ENCODE measurements at places on chromosomes 3 and 15.

- H3K4me3 ChIP-seq, result no peak overlapping the region
- no peaks in the 10 kb centered on the region for H3K27me3 ChIP-seq
- no peak overlapping the region for H3K27ac ChIP-seq
- no peaks in the 10 kb centered on the region for H3K36me3 ChIP-seq
Measured at GRCh38 chr3:184685646-184686045, 26.2 kb downstream of the MAGEF1 start.

DNA sequence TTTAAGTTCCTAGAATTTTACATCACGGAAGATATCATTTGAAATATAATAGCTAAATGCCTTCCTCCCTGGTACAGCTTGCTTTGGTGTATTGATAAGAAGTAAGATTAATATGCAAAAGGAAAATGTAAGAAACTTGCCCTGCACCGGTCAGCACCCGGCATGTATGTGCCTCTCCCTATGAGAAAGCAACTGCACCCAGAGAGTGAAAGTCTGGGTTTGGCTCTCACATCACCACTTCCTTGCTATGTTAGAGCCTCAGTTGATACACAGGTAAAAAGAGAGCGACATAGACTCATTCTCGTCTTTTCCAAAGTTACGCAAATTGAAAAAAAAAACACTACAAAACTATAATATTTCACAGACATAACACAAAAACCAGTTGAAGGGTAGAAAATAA, 96.7 kb downstream of the FOXP1 start:
- no peak for DNase-seq
- no peaks in the 10 kb centered on the region for H3K36me3 ChIP-seq
- H3K27ac ChIP-seq, result no peak overlapping the region
- H3K4me1 ChIP-seq, result no peaks in the 10 kb centered on the region

- peaks cover 45% of the 10 kb centered on the region for H3K27me3 ChIP-seq
- no peak overlapping the region for H3K27ac ChIP-seq
- H3K4me1 ChIP-seq, result no peaks in the 10 kb centered on the region
- no peaks in the 10 kb centered on the region for H3K36me3 ChIP-seq
Measured at GRCh38 chr15:84079885-84080777, 155.4 kb upstream of the GOLGA6L4 start.

- no peaks in the 10 kb centered on the region for H3K27me3 ChIP-seq
- no peaks in the 10 kb centered on the region for H3K36me3 ChIP-seq
- peaks cover 12% of the 10 kb centered on the region for H3K4me1 ChIP-seq
- no peak overlapping the region for H3K4me3 ChIP-seq
Measured at GRCh38 chr15:62599791-62600777, 435.0 kb upstream of the C2CD4B start.

DNA sequence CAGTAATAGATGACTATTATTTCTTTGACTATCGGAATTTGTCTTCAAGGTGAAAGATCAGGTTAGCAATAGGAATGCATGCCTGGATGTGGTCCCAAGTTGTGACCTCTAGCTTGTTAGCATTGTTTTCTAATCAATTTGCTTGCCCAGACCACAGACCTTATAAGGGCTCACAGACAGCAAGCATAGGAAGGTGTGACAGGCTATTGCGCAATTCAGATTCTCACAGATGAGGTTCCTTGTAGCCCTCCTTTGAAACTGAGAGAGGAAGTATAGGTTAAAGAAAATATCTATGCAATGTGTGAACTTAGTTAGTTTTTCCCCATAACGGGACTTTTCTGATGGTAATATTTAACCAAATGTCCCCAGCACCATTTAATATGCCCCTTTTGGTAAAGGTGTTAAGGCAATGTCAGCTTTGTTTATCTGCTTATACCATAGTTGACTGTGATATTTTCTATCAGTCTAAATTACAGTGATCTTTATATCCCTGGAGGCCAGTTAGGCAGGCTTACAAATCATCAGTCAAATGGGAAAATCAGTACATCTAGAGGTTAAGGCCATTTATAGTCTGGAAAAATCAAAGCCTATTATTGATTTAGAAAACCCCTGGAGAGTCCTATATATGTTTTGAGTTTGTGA, 168.1 kb upstream of the MBNL1 start:
- H3K36me3 ChIP-seq, result no peaks in the 10 kb centered on the region
- no peak for DNase-seq
- H3K27me3 ChIP-seq, result no peaks in the 10 kb centered on the region

DNA sequence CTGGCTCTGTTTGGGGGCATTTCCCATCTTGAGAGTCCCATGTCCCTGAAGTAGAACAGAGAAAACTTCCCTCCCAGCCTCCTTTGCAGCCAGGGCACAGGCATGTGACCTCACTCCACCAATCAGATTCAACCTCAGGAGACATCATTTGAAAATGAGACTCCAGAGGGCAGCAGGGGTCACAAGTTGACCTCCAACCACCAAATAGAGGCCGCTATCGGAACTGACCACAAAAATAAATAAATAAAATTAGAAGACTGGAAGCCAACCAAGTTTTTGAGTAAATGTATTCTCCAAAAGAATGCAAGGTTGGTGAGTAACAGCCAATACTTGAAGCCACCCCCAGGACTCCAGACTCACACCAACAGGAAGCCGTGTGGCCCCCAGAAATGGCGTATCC, 106.5 kb downstream of the CHSY1 start:
- no peaks in the 10 kb centered on the region for H3K27me3 ChIP-seq
- no peaks in the 10 kb centered on the region for H3K36me3 ChIP-seq
- no peak for DNase-seq
- no peaks in the 10 kb centered on the region for H3K4me1 ChIP-seq
- no peak overlapping the region for H3K27ac ChIP-seq
- no peak overlapping the region for H3K4me3 ChIP-seq

- peak overlapping the region; percentile 3 for H3K4me3 ChIP-seq
- no peaks in the 10 kb centered on the region for H3K27me3 ChIP-seq
- H3K27ac ChIP-seq, result peak overlapping the region; percentile 92
- no peak for DNase-seq
- H3K4me1 ChIP-seq, result peaks cover 40% of the 10 kb centered on the region
Measured at GRCh38 chr3:71066849-71067261, 516.7 kb downstream of the FOXP1 start.

DNA sequence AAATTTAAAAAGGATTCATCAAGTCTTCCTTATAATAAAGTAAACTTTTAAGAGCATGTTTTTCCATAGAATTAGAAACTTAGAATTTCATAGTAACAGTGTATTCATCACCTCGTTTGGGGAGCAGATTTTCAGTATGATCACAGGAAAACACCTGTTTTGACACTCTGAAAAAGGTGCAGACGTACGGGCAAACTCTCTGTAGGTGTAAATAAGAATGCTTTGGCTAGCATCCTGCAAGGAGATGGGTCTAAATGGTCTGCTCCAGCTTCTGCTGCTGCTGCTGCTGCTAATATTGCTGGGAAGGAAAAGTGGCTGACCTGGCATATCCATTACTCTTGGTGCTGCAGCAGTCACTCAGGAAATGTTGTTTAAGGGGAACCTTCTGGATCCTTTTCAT, 66.0 kb downstream of the MBNL1 start:
- H3K27ac ChIP-seq, result peak overlapping the region; percentile 3
- no peak for DNase-seq
- H3K4me1 ChIP-seq, result peaks cover 68% of the 10 kb centered on the region
- no peaks in the 10 kb centered on the region for H3K27me3 ChIP-seq

DNA sequence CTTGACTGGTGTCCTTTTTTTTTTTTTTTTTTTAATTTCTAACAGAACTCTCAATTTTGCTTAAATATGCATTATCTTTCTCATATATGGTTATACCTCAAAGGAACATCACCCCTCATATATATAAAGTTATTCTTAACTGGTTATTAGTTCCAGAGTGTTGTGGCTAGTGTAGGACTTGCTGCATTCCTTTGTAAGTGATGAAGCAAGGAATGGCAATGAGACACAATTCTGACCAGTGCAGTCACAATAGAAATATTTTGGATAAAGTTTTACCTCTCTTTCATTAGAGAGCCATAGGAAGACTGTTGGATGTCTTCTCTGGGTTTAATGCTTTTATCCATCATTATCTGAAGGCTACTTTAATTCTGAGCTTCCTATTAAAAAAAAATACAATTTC, 75.5 kb upstream of the CBLB start:
- H3K27me3 ChIP-seq, result no peaks in the 10 kb centered on the region
- H3K36me3 ChIP-seq, result no peaks in the 10 kb centered on the region
- no peak overlapping the region for H3K27ac ChIP-seq
- H3K4me3 ChIP-seq, result no peak overlapping the region

DNA sequence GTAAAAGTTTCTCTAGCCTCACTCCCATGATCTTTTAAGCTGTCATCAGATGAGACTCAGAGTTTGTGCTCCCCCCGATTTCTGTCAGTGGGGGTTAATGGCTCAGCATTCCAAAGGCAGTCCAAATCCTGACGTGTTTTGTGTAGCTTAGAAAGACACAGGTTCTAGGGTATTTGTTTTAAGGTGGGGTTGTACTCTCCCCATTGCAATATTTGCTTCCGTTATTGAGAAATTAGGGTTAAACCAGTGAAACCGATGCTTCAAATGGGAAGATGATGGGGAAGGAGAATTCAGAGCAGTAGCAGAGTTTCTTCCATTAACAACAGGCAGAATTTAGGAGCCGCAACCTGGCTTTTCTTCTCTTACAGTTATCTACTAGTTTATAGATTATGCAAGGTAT, 3.4 kb downstream of the PIGB start:
- no peak for DNase-seq
- H3K36me3 ChIP-seq, result no peaks in the 10 kb centered on the region
- H3K4me3 ChIP-seq, result no peak overlapping the region
- H3K4me1 ChIP-seq, result peaks cover 21% of the 10 kb centered on the region
- no peaks in the 10 kb centered on the region for H3K27me3 ChIP-seq

DNA sequence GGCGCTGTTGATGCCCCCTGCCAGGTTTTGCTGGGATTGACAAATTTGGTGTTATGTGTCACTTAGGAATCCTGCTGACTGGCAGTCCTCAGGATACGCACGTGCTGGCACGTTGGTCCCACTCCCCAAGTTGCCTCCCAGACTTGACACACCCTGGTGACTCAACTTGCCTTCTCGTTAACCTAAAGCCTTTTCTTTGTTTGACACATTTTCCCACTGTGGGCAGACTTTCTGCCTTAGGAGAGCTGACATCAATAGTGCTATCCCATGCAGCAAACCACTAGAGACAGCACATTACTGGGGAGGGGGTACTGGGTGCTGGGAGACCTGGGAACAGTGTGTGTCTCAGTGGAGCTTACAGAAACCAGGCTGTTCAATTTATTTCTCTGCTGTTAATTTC, 104.3 kb downstream of the OXNAD1 start:
- no peak overlapping the region for H3K4me3 ChIP-seq
- no peak overlapping the region for H3K27ac ChIP-seq
- H3K27me3 ChIP-seq, result no peaks in the 10 kb centered on the region
- H3K36me3 ChIP-seq, result no peaks in the 10 kb centered on the region

DNA sequence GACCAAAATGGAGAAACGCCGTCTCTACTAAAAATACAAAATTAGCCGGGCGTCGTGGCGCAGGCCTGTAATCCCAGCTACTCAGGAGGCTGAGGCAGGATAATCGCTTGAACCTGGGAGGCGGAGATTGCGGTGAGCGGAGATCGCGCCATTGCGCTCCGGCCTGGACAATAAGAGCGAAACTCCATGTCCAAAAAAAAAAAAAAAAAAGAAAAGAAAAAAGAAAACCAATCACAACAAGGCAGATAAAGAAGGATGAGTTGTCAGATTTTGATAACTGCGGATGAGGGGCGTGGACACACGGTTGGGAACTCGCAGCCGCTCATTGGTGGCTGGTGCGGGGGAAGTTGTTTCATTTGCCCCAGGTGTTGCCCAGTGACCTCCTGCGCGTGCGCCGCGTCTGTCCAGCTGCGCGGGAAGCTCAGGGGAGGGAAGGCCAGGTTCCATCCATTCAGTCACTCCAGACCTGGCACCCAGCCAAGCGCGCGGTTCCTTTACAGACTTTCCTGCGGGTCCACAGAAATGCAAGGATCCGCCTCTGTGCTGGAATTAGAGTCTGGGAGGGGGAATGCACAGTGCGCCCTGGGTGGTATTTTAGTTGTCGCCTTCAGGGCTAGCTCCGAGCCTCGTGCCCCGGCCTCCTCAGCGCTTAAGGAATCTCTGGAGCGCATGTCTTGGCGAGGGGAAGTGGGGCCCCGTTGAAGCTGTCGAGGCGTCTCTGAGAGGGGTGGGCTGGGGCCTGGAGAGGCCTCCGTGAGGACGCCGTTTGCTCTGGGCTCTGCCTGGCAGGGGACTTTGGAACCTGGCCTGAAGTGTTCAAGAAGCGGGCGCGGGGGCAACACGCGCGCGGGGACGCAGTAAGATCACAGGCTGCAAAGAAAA, 708 bp upstream of the GCHFR start:
- H3K27ac ChIP-seq, result peak overlapping the region; percentile 89
- peak; percentile 85 for DNase-seq
- H3K27me3 ChIP-seq, result no peaks in the 10 kb centered on the region
- no peaks in the 10 kb centered on the region for H3K36me3 ChIP-seq

GRCh38 chr3:32421991-32422859, 30.6 kb downstream of the CMTM7 start:
- peaks cover 43% of the 10 kb centered on the region for H3K4me1 ChIP-seq
- H3K36me3 ChIP-seq, result no peaks in the 10 kb centered on the region
- DNase-seq, result peak; percentile 91
- no peak overlapping the region for H3K4me3 ChIP-seq

- H3K4me3 ChIP-seq, result no peak overlapping the region
- H3K36me3 ChIP-seq, result no peaks in the 10 kb centered on the region
- H3K4me1 ChIP-seq, result no peaks in the 10 kb centered on the region
- H3K27me3 ChIP-seq, result no peaks in the 10 kb centered on the region
Measured at GRCh38 chr3:154496540-154496939, 66.5 kb upstream of the GPR149 start.

GRCh38 chr3:111684640-111685039, 89.5 kb upstream of the ZBED2 start:
- no peaks in the 10 kb centered on the region for H3K27me3 ChIP-seq
- H3K36me3 ChIP-seq, result no peaks in the 10 kb centered on the region
- no peak overlapping the region for H3K27ac ChIP-seq
- H3K4me3 ChIP-seq, result no peak overlapping the region
- no peaks in the 10 kb centered on the region for H3K4me1 ChIP-seq

DNA sequence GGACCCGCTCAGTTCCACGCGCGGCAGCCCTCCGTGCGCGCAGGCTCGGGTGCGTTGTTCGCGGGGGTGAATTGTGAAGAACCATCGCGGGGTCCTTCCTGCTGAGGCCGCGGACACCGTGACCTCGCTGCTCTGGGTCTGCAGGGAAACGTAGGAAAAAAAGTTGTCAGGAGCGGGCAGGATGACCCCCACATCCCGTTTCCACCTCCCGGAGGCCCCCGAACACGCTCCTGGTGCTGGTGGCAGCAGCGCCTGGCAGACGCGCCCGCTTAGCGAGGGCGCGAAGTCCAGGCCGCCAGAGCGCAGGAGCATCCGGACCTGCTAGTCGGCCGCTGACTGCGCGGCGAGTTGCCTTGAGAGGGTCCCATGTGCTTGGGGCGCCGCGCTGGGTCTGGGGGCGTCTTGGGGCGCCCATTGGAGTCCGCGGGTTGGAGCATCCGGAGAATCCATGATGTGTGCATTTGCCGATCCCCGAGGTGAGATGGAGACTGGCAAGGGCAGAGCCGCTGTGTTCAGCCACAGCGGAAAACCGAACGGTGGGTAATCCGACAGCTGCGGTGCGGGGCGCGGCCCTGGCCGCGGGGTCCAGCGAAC, 520 bp downstream of the GREM1 start:
- peaks cover 25% of the 10 kb centered on the region for H3K4me1 ChIP-seq
- H3K27ac ChIP-seq, result peak overlapping the region; percentile 72
- peaks cover 76% of the 10 kb centered on the region for H3K27me3 ChIP-seq
- DNase-seq, result peak; percentile 17

- H3K27ac ChIP-seq, result no peak overlapping the region
- H3K27me3 ChIP-seq, result no peaks in the 10 kb centered on the region
- no peak overlapping the region for H3K4me3 ChIP-seq
- peaks cover 19% of the 10 kb centered on the region for H3K4me1 ChIP-seq
- no peak for DNase-seq
Measured at GRCh38 chr3:16893618-16894200, 9.0 kb downstream of the PLCL2 start.

Measured in transverse colon (tissue), 4 donors.